ENCODE measurements at places on chromosomes 16 and 17. TPM values are rescaled to one million over a fixed set of nuclear protein-coding genes. Genes with fewer than 3 reads are reported as not detected.

Gene KREMEN2
- total RNA-seq, result 1.8 TPM

Gene SOX15
- total RNA-seq, result 0.16 TPM

Gene XYLT1
- total RNA-seq, result 0.84 TPM

Gene KIF19
- total RNA-seq, result 0.02 TPM

Gene TTYH2
- 1.8 TPM for total RNA-seq

Gene MPP2
- 1.8 TPM for total RNA-seq

Gene VAT1L
- not detected for total RNA-seq

Gene KRTAP17-1
- total RNA-seq, result not detected

Gene MYH2
- total RNA-seq, result not detected

Gene KRT24
- total RNA-seq, result not detected

Gene CDK3
- total RNA-seq, result 4.1 TPM

Gene NAA38
- 220 TPM for total RNA-seq

Gene ZP2
- not detected for total RNA-seq

Gene HSD17B2
- total RNA-seq, result not detected

Gene ZNF385C
- total RNA-seq, result 0.20 TPM

Gene ROGDI
- total RNA-seq, result 14.2 TPM

Gene BEAN1
- 5.3 TPM for total RNA-seq

Gene HOXB9
- 7.1 TPM for total RNA-seq

Gene FN3K
- total RNA-seq, result 7.5 TPM

Gene MRPL27
- total RNA-seq, result 147 TPM

Gene KRTAP9-2
- not detected for total RNA-seq
